ENCODE measurements at places on chromosomes 16 and 17. TPM values are rescaled to one million over a fixed set of nuclear protein-coding genes. Genes with fewer than 3 reads are reported as not detected.
A peak's percentile ranks its signal among the peaks of the same experiment; 100 is the strongest.

- DNase-seq = no peak
Measured at GRCh38 chr16:8867216-8867931, 1.4 kb downstream of the CARHSP1 start.

- no peak for DNase-seq
Measured at GRCh38 chr17:4712526-4712925, 2.1 kb downstream of the ARRB2 start.

- no peak for DNase-seq
Measured at GRCh38 chr16:87968541-87968940, 17.3 kb downstream of the BANP start.

RTN4RL1 gene
- 4.3 TPM for total RNA-seq

- no peak for DNase-seq
Measured at GRCh38 chr16:84088695-84089395, 27.9 kb downstream of the MBTPS1 start.

GRCh38 chr17:81706757-81707624 lies 3.8 kb downstream of the MRPL12 start:
- no peak for DNase-seq

- DNase-seq = no peak
Measured at GRCh38 chr16:58440131-58440530, 47.9 kb downstream of the GINS3 start.

TLCD2 gene
- 12.7 TPM for total RNA-seq

DNA sequence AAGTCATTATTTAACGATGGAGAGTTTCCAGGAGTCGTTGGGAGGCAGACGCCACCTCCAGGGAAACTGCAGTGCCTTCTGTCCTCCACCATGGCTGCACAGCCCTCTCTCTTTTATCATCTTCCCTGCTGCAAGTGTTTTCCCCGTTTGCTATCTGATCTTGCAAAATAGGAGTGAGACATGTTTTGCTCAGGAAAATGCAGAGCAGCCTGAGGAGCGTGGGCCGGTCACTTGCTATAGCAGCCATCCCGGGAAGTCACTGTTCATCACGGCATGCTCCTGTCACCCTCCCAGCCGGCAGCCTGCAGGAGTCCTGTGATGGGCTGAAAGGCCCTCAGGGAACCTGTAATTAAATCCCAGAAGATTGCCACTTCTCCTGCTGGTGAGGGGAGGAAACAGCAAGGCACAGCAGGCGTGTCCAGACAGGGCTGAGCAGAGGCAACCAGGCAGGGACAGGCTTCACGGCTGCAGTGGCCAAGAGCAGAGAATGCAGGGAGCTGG lies 143.1 kb downstream of the GSG1L start:
- no peak for DNase-seq

- no peak for DNase-seq
Measured at GRCh38 chr16:10738231-10739077, 5.2 kb upstream of the NUBP1 start.

EFTUD2 gene
- 74.4 TPM for total RNA-seq

GRCh38 chr17:77830816-77831473 lies 127.6 kb upstream of the TNRC6C start:
- peak; percentile 40 for DNase-seq

DNA sequence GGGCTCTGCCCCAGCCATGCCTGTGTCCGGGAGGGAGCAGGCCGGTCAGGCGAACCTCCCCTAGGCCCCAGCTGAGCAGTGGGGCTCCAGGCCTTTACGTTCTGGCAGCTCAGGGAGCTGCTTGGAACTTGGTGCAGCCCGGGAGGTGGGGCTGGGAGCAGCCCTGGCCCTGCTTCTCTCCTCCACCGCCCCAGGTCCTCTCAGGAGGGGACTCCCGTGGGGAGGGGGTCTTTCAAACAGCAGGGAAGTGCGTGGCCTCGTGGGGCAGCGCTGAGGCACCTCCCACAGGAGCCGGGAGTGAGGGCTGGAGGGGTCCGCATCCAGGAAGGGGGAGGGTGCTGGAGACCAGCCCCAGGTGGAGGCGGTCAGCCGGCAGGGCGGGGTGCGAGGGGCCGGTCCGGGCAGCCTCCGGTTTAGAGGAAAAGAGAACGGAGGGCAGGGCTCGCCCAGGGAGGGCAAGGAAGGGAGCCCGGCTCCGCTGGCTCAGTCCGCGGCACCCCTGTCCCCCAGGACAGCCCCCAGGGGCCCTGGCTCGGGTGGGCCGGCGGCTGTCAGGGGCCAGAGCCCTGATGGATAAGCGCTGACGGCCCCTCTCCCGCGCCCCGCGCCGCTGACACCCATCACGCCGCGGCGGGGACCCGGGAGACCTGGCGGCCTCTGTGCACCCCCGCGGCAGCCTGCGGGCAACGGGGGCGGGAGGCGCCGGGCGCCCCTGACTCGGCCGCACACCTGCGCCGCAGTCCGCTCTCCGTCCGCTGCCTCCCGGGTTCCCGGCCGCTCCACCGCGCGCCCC lies 587 bp upstream of the PRR35 start:
- DNase-seq = no peak

MAP2K3 gene
- 68.3 TPM for total RNA-seq

APOBR gene
- 17.7 TPM for total RNA-seq

DNA sequence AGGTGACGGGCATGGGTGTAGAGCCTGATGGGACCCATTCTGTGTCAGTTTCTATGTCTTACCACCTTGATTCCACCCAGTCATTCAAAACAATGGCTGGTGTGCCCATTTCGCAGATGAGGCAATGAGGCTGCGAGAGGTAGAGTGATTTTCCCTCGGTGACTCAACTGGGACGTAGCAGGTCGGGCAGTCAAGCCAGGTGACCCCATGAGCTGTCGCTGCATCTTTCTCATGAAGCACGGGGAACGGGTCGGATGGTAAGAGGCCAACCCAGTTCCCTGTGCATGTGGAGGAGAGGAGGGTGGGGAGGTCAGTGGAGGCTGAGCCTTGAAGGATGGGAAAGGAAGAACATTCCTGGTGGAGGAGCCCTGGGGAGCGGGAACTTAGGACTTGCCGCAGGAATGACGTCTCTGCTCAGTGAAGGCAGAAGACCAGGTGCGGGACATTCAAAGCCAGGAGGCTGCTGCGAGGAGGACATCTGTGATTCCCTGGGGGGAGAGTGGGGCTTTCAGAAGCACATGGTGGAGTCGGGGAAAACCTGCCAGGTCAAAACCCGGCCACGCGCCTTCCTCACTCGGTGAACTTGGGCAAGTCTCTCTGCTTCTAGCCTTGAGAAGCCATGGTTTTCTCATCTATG lies 1.1 kb downstream of the IL21R start:
- DNase-seq = no peak

- DNase-seq = peak; percentile 90
Measured at GRCh38 chr17:8109661-8110455, 8.5 kb downstream of the ALOXE3 start.

DNA sequence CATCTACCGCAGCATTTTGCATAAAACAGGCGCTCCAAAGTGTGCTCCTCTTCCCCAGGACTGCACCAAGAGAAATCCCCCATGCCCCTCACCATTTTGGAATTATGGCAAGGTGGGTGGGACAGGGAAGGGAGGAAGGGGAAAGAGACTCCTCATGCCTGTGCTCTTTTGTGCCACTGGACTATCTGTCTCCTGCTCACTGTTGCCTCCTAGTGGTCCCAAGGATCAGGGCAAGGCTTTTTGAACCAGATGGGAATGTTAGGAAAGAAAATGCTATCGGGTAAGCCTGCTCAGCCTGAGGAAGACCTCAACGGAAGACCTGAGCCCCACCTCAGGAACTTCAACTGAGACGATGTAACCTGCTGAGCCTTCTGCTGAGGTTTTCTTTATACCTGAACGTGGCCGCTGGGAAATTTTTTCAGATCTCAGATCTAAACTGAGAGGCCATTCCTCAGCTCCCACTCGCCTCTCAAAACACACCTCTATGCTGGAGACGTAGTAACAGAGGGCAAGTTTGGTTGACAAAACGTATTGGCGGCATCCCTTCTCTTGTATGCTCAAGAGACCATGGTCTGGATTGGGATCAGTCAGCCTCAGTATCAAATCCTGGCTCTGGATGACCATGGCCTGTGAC lies 58.3 kb downstream of the SPACA3 start:
- DNase-seq = no peak

DNA sequence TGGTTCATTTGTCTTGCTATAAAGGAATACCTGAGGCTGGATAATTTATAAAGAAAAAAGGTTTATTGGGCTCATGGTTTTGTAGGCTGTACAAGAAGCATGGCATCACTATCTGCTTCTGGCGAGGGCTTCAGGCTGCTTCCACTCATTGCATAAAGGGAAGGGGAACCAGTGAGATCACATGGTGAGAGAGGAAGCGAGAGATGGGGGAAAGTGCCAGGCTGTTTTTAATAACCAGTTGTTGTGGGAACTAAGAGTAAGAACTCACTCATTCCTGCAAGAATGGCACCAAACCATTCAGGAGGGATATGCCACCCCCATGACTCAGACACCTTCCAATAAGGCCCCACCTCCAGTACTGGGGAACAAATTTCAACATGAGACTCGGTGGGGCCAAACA lies 24.3 kb downstream of the SPECC1 start:
- DNase-seq = no peak

WNT3 gene
- 3.3 TPM for total RNA-seq

GRCh38 chr16:23182679-23183542 lies at the start of gene SCNN1G:
TSS of gene SCNN1G (plus strand) at chr16:23182745. CDS start at chr16:23186272, 3,527 bp downstream.
- DNase-seq = peak; percentile 82

C16orf96 gene
- 0.32 TPM for total RNA-seq

DNA sequence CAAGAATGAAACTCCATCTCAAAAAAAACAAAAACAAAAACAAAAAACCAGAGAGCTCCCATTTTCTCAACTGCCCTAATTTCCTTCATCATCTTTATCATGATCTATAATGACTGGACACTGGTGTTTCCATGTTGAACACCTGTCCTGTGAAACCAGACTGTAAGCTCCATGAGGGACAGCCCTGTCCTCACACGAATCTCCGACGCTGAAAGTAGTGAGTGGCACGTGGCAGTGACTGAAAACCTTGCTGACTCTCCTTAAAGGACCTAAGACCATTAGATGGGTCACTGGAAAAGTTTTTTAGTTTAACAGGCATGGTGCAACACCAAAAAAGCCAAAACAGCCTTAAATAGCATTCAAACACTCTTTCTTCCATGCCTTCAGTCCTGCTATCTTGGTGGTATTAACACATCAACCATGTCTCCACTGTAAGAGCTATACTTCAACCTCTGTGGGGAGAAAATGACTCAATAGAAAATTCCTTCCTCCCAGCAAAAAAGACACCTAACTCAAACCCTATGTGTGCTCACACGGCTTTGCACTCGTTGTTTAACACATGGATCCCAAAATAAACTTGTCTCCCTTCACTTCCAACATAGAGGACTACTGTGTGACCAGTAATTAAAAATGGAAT lies 8.3 kb downstream of the AXIN2 start:
- DNase-seq = no peak

DNA sequence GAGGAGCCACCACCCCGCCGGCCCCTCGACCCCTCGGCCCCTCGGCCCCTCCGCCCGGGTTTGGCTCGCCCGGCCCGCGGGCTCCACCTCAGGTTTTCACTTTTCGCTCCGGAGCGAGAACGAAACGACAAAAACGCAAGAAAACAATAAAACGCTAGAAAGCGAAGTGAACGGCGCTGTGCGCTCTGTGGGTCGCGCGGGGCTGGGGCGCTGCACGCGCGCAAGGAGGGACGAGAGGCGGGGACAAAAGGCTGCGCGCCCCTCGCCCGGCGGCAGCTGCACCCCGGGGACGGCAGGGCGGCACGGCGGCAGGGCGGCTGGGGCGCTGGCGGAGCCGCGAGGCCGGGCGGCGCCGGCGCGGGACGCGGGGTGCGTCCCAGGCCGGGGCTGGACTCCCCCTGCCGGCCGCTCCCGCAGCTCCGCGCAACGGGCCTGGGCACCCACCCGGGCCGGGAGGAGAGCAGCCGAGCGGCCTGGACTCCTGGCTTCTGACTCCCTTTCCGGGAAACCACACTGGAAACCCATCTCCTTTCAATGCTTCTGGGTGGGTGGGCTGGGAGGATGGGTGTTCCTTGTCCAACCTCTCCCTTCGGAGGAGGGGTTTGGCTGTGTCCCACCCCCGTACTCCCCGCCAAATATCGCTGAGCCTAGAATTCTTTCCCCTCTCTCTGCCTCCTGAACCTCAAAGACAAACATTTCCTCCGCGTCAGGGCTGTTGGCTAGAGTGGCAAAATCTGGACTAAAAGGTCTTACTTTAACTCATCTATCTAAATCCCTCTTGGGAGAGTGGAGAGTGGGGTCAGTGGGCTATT lies 9.9 kb downstream of the TBX2 start:
- peak; percentile 83 for DNase-seq

DNA sequence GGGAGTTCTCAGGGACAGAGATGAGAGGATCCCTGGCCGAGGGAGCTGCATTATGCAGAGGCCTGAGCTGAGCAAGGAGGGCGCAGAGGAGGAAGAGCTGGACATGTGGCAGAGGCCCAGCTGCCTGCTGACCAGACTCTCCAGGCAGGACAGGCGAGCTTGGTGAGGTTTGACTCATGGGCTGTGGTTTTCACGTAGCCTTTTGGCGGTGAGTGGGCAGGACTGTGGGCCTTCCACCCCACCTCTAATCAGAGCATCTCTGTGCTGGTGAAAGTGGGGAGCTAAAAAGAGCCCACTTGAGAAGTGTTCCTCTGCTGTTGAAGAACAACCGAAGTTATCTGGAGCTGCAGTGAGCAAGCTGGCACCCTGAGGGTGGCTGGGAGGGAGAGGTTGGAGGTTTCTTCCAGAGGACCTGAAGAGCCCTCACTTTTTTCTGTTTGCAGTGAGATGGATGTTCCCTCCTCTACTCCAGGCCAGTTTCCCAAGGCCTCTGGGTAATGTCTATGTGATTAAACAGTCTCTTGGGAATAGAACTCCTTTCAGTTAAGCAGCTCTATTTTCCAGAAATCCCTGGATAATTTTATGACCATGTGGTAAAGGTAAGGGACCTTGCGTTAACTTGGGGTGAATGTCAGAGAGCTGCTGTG lies 11.9 kb downstream of the EPN2 start:
- peak; percentile 67 for DNase-seq

GRCh38 chr17:32780721-32781120 lies 96.2 kb downstream of the MYO1D start:
- no peak for DNase-seq

DNA sequence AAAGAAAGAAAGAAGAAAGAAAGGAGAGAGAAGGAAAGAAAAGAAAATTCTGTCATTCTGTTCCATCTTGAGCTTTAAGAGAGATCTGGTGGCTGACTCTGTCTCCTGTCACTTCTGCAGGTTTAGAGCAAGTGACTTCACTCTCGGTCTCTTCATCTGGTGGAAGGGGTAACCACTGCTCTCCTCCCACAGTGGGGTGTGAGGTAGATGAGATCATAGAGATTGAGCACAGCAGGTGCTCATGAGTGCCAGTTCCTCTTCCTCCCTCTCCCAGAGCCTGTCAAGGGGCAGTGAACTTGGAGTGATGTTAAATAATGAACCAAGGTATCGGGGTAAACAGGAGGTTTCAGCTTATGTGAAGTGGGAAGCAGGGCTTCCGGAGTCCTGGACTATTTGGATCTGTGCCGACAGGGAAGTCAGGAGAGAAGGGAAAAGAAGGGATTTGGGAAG lies 47.7 kb downstream of the BEAN1 start:
- no peak for DNase-seq
